Umbilical cord (tissue), 2 donors: ENCODE measurements at places on chromosomes 16 and 17. TPM values are rescaled to one million over a fixed set of nuclear protein-coding genes. Genes with fewer than 3 reads are reported as not detected.

The ZNF768 gene
- 14.7 TPM for total RNA-seq

The HES7 gene
- not detected for total RNA-seq

- no peak for DNase-seq
These were observed 28.1 kb downstream of the SERPINF1 start for GRCh38 chr17:1789936-1790335.

The GHDC gene
- total RNA-seq = 7.5 TPM

DNA sequence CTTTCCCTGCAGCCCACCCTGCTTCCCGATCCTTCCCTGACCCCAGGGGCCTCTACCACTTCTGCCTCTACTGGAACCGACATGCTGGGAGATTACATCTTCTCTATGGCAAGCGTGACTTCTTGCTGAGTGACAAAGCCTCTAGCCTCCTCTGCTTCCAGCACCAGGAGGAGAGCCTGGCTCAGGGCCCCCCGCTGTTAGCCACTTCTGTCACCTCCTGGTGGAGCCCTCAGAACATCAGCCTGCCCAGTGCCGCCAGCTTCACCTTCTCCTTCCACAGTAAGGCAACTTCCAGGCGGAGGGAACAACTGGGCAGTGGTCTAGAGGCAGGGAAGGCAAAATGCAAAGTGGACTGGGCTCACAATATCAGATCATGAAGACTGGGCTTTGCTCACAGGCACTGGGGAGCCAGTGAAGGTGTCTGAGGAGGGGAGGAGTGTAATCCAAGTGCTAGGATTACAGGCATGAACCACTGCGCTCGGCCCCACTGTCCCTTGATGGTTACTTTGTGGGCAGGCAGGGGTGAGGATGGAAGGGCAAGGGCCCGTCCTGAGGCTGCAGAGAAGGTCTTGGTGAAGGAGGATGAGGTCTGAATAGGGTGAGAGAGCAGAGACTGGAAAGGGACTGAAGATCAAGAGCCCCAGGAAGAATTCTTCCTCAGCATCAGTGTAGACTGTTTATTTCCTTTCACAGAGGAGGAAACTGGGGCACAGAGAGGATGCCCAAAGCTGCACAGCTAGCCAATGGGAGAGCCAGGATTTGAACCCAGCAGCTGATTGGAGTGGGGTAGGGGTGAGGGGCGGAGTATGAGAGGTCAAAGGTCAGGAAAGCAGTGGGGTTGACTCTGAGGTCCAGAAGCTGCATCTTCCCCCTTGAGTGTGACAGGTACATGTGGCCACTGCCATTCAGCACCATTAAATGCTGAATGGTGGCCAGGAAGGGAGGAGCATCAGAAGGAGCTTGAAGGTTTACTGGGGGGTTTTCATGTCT lies 16.5 kb upstream of the ADGRG3 start:
- DNase-seq = no peak
